NCI-H1105 (cell line): ENCODE measurements at places on chromosomes 5 and 9.

GRCh38 chr9:132201139-132201538 is 39.3 kb downstream of the NTNG2 start:
- peak; percentile 65 for DNase-seq

DNA sequence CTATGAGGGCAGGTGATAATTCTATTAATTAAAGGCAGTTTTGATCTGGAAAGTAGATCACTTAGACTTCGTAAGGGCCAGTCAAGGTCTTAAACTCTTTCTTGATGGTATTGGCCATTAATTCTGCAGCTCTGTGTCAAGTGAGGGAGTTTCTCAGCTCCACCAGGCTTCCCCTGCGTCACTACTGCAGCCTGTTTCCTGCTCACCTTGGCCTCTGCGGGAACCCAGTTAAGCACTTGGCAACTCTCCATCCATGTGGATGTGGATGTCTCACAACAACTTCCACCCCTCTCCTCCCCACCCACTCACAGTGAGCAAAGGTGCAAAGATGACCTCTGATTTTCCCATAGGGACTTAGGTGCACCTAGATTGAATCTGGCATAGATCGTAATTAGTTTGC is 191.6 kb downstream of the PLK2 start:
- no peak for DNase-seq

- no peak for DNase-seq
Measured at GRCh38 chr9:2583308-2584013, 38.1 kb upstream of the VLDLR start.

- DNase-seq: no peak
Measured at GRCh38 chr5:14347522-14347921, 204.4 kb downstream of the TRIO start.

DNA sequence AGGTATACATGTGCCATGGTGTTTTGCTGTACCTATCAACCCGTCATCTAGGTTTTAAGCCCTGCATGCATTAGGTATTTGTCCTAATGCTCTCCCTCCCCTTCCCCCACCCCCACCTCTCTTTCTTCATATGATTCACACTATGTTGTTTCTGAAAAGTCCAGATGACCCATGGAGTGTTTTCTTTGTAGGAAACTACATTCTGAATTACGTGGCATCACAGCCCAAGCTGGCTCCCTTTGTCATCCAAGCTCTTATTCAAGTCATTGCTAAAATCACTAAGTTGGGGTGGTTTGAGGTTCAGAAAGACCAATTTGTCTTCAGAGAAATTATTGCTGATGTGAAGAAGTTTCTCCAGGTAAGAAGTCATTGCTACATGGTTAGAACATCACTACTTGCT is 30.4 kb downstream of the RANBP17 start:
- DNase-seq: no peak

- no peak for DNase-seq
Measured at GRCh38 chr5:184471-184870, 6.8 kb upstream of the LRRC14B start.

DNA sequence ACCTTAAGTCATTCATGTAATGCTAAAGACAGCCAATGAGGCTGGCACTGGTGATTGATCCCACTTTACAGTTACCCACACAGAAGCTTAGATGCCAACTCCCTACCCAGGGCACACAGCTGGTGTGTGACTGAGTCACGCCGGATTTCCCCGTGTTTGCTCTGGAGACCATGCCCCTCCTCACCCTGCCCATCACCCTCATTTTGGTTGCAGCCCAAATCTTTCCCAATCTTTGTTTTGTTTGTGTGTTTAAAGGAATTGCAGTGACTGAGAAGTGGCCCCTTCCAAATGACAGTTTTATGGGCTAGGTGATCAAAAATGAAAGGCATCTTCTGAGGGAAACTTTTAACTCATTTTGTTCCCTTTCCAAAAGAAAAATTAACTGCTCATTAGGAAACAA is 10.9 kb downstream of the FBXL7 start:
- DNase-seq: no peak

GRCh38 chr9:136717399-136717798 is 5.0 kb downstream of the DIPK1B start:
- no peak for DNase-seq

GRCh38 chr5:112923148-112923917 is 1.3 kb upstream of the REEP5 start:
- no peak for DNase-seq

DNA sequence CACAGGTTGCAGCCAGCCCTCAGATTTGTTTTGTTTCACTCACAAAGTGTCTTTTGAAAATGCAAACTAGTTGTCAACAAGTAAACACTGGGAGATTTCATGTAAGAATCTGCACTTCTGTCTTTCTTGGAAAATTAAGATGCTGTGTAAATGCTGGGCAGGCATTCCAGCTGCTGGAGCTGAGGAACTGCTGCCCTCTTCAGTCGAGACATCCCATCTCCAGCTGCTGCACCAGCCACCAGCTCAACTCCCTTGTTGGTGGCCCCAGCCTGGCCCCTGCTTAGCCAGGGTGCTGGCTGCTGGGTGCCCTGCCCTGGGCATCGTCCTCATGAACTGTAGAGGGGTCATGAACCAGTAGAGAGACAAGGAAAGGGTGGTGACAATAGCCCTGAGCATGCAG is 33.1 kb upstream of the AFAP1L1 start:
- no peak for DNase-seq

DNA sequence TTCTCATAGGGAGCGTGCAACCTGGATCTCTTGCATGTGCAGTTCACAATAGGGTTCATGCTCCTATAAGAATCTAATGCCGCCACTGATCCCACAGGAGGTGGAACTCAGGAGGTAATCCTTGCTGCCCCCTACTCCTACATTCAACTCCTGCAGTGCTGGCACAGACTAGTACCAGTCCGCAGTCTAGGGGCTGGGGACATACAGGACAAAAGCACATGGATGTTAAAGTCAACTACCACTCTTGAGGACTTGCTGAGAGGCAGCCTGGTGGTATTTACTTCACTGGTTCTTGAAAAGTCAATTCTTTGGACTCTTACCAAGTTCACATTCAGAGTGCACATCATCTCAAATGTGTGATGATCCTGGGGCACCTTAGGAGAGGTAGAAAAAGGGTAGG is 33.0 kb downstream of the MTMR12 start:
- DNase-seq: no peak

GRCh38 chr9:3760031-3760430 is 234.2 kb upstream of the RFX3 start:
- DNase-seq: peak; percentile 75

DNA sequence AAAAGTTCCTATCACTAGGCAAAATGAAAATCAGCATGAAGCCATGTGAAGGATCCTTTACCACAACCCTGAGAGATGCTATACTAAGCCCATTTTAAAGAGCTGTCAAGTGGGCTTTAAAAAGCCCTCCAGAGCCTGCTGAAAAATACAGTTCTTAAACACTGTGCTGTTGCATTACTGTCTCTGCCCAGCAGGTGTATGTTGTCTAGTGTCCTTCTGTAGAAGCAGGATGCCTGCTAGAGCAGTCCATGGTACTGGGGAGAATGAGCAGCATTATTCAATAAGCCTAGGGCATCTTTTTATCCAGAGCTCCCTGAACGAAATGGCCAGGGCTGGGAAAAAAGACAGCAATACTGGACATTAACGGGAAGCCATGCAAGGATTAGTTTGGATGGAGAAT is 126.2 kb upstream of the PLCXD3 start:
- no peak for DNase-seq

DNA sequence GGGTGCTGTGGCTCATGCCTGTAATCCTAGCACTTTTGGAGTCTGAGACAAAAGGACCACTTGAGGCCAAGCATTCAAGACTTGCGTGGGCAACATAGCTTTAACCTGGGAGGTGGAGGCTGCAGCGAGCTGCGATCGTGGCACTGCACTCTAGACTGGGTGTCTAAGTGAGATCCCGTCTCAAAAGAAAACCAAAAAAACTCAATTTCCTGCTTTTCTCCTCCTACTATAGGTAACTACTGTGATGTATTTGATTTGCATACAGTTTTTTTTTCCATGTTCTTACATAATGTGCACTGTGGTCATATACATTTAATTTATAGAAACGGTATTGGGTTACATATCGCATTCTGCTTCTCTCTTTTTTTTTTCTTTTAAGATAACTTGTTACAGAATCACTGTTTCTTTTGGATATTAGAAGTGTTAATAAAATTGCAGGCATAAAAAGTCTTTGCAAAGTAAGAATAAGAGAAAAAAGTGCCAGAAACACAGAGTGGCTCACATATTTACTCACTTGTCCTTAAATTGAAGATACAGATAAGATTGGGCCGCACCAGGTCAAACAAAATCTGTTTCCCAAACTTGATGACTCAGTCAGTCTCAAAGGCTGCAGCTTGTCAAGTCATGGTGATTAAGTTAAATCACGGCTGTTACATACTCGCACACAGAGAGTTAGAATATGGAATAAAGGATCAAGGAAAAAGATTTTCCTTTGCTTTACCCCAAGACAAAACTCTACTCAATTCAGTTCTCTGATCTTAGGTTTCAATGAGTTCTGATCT is 2.0 kb upstream of the PTGR1 start:
- no peak for DNase-seq

- no peak for DNase-seq
Measured at GRCh38 chr9:37370968-37371563, 51.4 kb upstream of the GRHPR start.

- no peak for DNase-seq
Measured at GRCh38 chr9:111438541-111439235, 45.5 kb downstream of the ECPAS start.

DNA sequence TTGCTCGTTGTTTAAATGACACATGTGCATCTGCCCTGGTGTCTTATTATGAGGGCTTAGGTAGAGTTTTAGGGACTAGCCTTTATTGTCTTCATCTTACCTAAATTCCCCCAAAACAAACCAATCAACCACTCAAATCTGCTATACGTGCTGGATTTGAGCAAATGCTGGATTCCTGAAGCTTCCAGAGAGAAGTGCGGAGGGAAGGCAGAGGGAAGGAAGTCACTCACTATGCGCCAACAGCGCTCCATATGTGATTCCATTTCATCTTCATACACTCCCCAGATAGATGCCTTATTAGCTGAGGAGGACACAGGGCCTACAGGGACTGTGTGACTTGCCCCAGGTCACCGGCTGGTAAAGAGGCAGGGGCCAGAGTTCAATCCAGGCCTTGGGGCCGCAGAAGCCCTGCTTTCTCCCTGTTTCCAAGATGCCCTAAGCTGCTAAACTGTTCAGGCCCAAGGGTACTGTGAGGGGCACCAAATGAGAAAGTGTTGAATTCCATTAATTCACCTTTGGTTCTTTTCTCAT is 63.5 kb downstream of the OTULIN start:
- no peak for DNase-seq

- DNase-seq: no peak
Measured at GRCh38 chr5:8491254-8491653, 622.3 kb downstream of the MTRR start.

GRCh38 chr5:124743602-124744169 is 2.8 kb downstream of the ZNF608 start:
- no peak for DNase-seq

GRCh38 chr5:117732264-117732663 is 1157.6 kb upstream of the SEMA6A start:
- DNase-seq: no peak

- DNase-seq: no peak
Measured at GRCh38 chr9:4299005-4299795, 668 bp downstream of the GLIS3 start.

- DNase-seq: peak; percentile 17
Measured at GRCh38 chr9:87119328-87119881, 172.1 kb upstream of the GAS1 start.

DNA sequence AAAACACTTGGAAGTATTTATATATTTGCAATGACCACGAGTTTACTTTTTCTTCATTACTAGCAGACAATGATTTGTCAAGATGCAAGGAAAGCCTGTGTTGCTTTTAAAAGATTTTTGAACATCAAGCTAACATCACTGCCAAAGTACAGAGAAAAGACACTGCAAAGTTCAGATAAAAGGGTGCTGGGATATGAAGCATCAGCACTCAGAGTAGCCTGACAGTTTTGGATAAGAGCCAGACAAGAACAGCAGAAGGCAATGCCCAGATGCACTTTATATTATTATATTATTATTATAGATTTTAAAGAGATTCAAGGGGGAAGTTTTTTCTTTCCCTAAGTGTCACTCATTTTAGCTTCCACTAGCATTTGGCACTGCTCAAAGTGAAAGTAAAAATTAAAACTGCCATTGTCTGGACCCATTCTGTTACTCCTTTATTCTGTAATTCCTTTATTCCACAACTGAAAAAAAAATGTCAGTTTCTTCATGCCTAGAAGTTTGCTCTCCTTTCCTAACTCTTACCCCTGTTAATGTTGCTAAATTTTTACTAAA is 240.6 kb downstream of the EFNA5 start:
- DNase-seq: no peak

GRCh38 chr9:97923529-97924108 is 1.3 kb upstream of the TRMO start:
- DNase-seq: peak; percentile 68

DNA sequence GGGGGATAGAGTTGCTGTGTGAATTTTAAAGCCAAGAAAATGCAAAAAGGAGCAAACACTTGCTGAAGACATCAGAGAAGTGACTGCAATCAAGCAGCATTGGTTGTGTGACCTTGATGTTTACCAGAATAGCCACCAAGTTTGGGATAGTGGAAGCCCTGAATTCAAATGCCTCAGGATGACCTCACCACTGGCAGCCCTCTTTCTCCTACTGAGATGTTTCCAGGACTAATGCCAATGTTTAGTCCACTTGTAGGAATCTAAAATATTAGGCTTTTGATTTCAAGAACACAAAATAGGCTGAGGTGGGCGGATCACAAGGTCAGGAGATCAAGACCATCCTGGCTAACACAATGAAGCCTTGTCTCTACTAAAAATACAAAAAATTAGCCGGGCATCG is 112.2 kb upstream of the NUDT12 start:
- no peak for DNase-seq

GRCh38 chr5:72160329-72160728 is 53.1 kb downstream of the MAP1B start:
- DNase-seq: no peak

GRCh38 chr9:129885018-129885669 is 49.9 kb downstream of the USP20 start:
- no peak for DNase-seq

GRCh38 chr5:78903861-78904260 is 81.2 kb downstream of the ARSB start:
- DNase-seq: no peak

- DNase-seq: no peak
Measured at GRCh38 chr9:13215791-13216554, 63.5 kb downstream of the MPDZ start.

DNA sequence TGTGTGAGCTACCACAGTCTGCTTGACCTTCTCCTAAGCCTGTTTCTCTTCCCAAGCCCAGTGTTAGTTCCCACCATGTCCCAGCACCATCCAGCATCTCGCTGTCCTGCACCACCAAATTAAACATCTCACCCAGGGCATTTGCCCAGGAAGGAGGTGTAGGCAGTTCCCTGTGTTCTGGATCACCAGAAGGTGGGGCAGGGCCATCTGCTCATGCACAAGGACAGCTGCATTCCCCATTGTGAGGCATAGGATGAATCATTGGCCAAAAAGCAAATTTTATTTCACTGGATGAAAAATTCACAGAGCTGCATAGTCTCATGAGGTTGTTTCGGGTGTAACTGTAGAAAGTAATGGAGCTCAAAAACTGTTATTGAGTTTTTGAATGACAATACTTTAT is 89.5 kb upstream of the GRIA1 start:
- no peak for DNase-seq

GRCh38 chr9:25658571-25658970 is 19.7 kb downstream of the TUSC1 start:
- DNase-seq: no peak

- no peak for DNase-seq
Measured at GRCh38 chr5:157187046-157187754, 6.6 kb downstream of the ITK start.
